ENCODE measurements at places on chromosomes 1 and 21.

GRCh38 chr1:91744953-91745639, 140.9 kb downstream of the TGFBR3 start:
- no peak for DNase-seq

GRCh38 chr1:19725606-19726005, 60.9 kb downstream of the HTR6 start:
- DNase-seq: no peak

GRCh38 chr1:40711465-40712404, 20.2 kb downstream of the NFYC start:
- DNase-seq: no peak

DNA sequence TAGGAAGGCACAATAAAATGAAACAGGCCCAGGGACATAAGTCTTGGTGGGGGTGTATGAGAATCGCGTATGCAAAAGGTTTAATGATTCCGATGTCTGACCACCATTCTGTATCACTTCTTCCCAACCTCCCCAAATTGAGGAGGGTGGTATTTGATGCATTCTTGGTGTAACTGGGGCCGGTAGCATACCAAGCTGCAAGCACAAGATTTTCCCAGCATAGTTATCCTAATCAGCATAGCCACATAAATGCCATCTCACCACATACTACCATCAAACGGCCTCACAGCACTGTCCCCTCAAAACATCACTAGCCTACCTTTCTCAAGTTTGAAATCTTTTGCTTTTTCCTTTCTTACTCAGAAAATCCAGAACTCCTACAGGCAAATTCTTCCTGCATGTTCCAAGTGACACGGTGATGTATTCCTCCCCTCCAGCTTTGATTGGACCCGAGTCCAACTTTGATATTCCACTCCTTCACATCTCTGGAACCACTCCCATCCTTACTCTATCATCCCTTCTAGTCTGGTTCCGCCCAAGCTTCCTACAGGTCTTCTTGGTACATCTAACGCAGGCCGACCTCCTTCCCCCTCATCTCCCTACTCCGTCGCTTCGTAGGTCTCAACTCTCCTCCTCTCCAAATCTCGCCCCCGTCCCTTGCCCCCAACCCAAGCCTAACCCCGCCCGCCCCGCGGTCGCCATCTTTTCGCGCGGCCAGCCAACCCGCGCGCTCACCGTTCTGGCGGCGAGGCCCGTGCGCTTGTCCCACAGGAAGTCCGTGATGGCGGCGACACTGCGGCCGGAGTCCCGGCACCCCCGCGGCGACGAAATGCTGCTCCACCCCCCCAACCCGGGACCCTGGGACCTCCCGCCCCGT, 600 bp downstream of the CLK2 start:
- no peak for DNase-seq

- no peak for DNase-seq
Measured at GRCh38 chr1:89512996-89513720, 11.5 kb upstream of the LRRC8B start.

DNA sequence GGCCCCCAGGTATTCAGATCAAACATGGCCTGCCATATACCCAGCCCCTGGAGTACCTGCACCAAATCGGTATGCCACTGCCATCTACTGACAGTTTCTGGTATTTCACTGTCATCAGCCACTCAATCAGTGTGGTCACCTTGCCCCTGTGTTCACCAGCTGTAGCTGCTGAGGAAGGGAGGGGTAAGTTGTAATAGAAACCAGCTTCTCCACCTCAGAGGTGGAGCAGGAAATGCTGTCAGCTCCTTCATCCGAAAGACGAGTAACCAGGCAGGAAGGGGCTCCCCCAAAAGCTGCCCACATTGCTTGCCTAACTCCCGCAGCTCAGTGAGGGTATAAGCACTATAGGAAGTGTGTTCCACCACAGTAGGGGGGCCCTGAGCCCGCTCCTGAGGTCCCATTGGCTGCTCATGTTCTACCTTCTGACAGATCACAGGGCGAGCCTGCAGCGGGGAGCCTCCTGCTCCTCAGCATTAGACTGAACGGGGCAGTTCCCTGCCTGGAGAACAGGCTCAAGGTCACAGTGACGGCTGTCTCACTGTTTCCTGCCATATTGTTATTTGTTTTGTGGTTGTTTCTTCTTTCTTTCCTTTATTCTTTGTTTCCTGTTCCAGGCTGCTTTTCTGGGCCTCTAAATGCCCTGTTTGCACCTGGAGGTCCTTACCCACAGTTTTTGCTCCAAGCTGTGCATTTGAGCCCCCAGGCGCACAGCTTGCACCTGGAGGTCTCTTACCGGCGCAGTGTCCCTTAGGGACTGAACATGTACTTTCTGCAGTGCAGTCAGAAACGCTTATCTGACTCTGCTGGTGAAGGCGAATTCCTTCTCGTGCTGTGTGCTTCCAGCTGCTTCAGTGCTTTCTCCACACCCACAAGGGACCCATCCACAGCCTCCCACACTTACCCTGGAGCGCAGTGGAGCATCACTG, 1638.3 kb downstream of the MRPL39 start:
- peak; percentile 89 for DNase-seq

DNA sequence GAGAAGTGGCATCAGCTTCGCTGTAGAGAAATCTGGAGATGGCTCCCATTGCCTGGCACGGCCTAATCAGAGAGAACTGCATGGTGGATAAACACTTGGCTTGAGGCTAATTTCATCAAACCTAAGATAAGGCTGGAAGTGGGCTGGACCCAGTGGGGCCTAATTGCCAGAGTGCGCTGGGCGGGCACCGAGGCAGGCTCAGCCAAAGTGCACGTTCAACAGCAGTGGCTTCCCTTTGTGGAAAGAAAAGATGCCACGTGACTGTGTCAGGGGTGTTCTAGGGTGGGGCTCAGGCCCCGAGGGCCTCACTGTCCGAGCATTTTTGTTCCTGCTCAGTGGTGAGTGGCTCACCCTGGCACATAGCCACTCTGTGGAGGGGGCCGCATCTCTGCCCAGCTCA, 5.8 kb downstream of the PLCH2 start:
- DNase-seq: peak; percentile 34

DNA sequence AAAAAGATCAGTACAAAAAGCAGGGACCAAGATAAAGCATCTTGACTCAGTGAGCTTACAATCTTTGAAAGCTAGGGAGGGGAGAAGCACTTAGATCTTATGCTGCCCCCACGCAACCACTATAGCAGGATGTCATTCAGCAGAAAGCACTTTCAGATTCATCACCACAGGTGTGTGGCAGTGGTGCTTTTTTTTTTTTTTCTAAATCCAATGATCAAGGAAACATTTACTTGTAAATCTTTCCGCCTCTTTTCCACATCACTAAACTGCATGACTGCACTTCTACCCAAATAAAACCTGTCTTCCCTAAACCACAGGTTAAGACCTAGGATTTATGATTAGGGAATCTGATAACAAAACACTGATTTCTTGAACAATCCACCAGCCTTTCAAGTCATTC, 154.8 kb downstream of the SLC45A1 start:
- DNase-seq: no peak

DNA sequence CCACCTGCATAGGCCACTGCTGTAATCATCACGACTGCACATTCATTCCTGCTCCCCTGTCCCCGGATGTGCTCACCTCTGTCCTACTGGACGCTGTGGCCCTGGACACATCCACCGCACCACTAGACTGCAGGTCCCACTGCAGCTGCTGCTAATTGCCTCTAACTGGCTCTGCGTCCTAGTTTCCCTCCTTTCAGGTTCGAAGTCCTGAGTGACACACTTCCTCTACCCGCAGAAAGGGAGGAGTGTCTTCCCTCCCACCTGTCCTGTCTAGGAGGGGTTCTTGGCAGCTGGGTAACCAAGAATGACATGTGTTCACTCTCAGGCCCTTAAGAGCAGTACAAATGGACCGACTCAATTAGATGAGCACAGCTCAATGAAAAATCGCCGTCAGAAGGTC, 40.5 kb upstream of the ITPKB start:
- DNase-seq: no peak

DNA sequence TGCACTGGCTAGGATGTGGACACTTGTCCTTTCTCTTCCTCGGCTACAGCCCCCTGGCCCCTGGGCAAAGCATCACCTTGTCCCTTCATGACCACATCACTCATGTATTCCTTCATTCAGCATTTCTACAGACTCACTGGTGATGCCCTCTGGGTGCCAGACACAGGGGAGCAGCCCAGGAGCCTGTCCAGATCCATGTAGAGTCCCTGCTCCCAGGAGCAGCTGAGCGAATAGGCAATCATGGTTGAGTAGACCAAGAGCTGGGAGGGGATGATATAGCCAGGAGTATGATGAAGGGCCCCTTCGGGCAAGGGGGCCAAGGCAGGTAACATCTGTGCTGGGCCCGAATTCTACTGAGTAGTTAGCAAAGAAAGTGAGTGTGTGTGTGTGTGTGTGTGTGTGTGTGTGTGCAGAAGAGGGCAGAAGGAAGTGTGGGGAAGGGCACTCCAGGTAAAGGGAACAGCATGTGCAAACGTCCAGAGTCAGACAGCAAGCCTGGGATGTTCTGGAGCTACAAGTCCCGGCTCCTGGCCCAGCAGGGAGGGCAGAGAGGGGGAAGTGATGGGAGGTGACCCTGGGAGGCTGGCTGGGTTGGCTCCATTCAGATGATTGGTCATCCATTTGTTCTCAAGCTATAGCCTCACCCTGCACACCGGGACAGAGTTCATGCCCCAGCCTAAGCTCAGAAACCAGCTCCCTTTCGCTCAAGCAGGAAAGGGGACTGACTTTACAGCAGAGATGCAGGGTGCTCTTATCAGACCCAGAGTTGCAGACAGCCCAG, 21.0 kb upstream of the PIK3CD start:
- no peak for DNase-seq

DNA sequence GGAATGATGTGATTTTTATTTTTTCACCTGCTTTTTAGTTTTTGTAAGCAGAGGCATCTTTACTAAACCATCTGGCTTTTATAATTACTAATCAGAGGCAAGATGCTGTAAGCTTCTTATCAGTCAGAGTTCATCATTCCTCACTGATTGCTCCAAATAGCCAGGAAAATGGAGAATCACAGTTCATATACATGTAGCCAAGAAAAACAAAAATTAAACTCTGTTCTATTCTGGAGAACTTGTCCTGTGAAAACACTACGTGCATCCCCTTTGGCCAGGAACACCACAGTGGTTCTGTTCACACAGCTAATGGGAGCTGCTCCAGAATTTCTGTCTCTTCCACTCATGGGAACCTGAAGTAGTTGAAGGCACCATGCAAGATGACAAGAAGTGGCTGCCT, 725.5 kb upstream of the CHRM3 start:
- DNase-seq: no peak

DNA sequence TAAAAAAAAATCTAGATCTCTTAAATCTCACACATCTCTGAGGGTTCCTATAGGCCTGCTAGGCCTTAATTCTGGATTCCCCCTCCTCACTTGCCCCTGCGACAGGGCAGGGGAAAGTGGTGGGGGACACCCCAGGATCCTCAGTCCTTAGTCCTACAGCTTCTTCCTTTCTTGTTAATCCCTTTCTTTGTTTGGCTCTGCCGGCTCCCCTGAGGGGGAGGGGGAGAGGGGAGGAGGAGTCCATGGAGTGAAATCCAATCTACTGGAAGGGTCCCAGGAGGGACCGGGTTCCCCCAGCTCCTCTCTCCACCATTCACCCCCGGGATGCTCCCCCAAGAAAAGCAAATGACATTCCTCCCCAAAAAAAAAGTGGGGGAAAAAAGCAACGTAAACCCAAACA, 8.5 kb downstream of the MEX3A start:
- no peak for DNase-seq

GRCh38 chr1:211814313-211814712, 16.2 kb downstream of the LPGAT1 start:
- no peak for DNase-seq

GRCh38 chr1:43706598-43707189, 642 bp upstream of the ST3GAL3 start:
- DNase-seq: no peak

GRCh38 chr1:20184997-20185833, 681 bp upstream of the UBXN10 start:
- no peak for DNase-seq

DNA sequence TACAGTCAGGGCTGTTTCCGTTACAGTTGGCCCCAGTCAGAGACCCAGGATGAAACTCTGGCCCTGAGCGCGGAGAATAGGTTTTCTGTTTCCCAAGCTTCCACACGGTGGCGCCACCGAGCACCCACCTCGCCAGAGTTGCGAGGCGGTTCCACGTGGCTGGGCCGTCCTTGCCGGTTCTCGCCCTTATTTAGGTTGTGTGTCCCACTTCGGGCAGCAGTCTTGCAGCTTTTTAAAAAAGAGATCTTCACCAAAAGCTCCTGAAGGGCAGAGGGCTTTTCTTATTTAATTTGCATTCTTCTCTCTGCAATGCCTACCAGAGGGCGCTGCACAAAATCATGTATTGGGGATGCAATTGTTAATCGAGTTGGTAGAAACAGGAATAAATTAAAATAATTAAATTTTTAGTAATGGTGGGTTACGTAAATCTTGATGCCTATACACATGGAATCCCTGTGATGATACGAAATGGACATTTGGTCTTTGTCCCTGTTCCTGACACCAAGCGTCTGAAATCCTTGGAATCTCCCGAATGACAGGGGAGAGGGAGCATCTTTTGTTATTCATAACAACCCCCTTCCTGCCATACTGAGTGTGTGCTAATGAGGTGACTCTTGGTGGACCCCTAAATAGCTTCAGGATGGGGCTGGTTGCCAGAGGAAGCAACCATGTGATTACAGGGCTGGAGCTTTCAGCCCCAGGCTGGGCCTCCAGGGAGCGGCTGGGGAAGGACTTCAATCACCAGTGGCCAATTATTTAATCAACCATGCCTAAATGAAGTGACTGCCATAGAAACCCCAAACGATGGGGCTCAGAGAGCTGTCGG, 5.6 kb upstream of the S100A7 start:
- no peak for DNase-seq

DNA sequence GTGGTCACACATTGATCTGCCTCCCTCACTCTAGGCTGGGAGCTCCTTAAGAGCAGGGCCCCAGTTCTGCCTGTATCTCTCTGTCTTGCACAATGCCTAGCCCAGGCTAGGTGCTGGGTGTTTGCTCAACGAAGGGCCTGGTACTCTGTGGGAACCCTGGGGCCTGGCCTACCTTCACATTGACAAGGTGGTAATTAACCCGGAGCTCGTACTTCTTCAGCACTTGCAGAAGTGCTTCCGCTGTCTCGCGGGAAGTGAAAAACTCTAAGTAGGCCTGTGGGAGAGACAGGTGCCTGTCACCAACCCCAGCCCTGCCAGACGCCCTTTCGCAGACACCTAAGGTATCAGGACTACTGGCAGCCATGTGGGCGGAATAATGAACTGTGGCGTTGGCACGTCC, 13.7 kb downstream of the MTHFR start:
- DNase-seq: no peak

- DNase-seq: no peak
Measured at GRCh38 chr1:230348386-230349019, 77.6 kb downstream of the PGBD5 start.

- DNase-seq: no peak
Measured at GRCh38 chr1:100377590-100378361, 25.5 kb downstream of the CDC14A start.

GRCh38 chr1:181608948-181609347, 125.6 kb downstream of the CACNA1E start:
- no peak for DNase-seq

DNA sequence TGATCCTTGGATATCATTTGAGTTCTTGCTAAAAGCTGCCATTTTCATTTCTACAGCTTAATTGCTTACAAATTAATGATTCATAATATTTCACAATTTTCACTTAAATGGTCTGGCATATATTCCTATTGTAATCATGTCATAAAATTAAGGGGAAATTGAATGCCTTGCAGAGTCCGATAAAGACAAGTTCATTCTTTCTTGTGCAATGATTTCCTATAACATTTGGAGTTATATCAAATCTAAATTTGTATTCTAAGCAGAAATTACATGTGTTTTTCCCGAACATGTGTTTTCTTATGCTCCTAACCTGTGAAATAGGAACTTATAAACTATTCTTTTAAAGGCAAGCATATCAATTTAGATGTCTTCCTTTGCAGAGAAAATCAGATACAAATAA, 118.3 kb upstream of the CYYR1 start:
- no peak for DNase-seq

All from NCI-H1436 treated with DMSO at 0.1 percent for 48 hours (cell line).